ENCODE measurements at places on chromosomes 3 and 15. TPM values are rescaled to one million over a fixed set of nuclear protein-coding genes. Genes with fewer than 3 reads are reported as not detected.

Gene CDC25A
- 8.9 TPM for total RNA-seq

Gene ZNF80
- total RNA-seq = not detected

Gene FBXL2
- total RNA-seq = 6.1 TPM

Gene CELSR3
- total RNA-seq = 3.1 TPM

Gene TF
- 3.9 TPM for total RNA-seq

Data from A549 treated with GW870086 at 1 μM for 4 hours (cell line).